ENCODE measurements at places on chromosomes 12 and 14.

- DNase-seq, result no peak
Observed at GRCh38 chr12:117472983-117473382, 111.6 kb upstream of the NOS1 start.

GRCh38 chr14:55238019-55238680, 33.1 kb upstream of the FBXO34 start:
- no peak for DNase-seq

DNA sequence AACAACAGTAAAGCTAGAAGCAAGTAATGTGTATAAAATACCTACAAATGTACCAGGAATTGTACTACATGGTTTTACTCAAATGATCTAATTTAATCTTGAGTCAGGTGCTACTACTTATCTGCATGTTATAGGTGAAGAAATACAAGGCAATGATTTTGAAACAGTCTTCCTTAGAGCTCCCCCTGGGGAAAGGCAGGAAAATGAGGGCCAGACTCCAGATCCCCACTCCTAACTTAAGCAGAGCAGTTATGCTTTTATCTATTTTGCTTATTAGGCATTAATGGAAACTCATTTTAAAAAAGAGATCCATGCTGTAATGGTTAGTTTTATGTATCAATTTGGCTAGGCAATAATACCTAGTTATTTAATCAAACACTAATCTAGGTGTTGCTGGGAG, 109.3 kb upstream of the CPSF6 start:
- no peak for DNase-seq

DNA sequence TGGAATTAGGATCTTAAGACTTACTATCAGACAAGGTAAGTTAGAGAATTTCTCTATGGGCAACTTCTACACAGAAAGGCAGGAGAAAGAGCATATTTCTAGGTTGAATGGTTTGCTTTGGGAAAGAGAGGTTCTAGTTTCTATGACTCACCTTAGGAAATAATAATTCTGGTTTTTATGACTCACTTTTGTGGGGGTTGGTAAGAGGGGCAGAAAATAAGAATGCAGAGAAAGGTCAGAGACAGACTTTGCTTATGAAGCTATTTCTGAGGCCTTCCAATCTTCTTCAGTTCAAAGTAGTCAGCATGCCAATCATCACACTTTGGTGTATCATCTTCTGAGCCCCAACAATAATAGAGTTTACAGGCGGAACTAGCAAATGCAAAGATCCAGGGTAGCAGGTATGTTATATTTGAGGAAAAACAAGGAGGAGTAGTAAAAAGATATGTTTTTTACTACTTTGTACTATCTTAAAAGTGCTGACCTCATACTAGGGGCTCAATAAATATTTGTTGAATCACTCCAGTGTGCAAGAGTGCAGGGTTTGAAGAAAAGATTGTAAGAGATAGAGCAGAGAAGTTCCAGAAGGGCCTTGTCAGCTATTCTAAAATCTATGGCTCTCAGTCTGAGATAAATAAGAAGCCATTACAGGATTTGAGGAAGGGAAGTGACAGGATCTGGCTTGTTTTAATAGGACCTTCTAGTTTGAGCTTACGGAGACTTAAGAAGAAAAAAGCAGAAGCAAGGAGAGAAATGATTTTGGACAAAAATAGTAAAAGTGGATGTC, 56.7 kb upstream of the LRFN5 start:
- DNase-seq, result peak; percentile 47

DNA sequence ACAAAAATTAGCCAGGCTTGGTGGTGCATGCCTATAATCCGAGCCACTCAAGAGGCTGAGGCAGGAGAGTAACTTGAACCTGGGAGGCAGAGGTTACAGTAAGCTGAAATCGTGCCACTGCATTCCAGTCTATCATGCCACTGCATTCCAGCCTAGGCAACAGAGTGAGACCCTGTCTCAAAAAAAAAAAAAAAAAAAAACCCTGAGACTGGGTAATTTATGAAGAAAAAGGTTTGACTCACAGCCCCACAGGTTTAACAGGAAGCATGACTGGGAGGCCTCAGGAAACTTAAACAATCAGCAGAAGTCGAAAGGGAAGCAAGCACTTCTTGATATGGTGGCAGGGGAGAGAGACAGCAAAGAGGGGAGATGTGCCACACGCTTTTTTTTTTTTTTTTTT, 123.2 kb downstream of the GXYLT1 start:
- DNase-seq, result no peak

DNA sequence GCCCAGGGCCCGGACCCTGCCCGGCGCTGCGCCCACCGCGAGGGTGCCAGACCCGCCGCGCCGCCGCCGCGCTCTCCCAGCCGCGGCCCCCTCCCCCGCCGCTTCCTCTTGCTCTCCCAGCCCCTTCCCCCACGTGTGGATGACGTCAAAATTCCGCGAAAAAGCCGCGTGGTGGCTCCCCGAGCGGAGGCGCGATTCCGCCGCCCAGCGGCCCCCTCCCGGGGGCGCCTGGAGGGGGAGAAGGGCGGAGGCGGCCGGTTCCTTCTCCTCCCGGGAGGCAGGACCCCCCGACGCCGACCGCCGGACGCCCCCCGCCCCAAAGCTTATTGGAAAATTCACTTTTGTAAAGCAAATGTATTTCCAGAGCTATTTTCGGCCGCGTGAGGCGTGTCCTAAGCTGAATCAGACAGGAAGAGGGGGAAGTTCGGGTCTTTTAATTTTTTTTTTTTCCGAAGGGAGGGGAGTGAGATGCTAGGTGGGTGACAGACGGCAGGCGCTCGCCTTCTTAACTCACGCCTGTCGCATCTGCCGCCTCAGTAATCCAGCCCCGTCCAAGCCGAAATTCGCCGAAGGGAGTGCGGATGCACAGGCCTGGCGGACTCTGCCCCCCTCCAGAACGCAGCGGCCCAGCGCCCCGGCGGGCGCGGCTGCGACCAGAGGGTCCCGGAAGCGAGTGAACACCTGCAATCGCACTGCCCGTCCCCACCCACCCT, 4.1 kb upstream of the CCND2 start:
- DNase-seq, result peak; percentile 42

- no peak for DNase-seq
Observed at GRCh38 chr14:53127832-53128231, 25.3 kb downstream of the DDHD1 start.

DNA sequence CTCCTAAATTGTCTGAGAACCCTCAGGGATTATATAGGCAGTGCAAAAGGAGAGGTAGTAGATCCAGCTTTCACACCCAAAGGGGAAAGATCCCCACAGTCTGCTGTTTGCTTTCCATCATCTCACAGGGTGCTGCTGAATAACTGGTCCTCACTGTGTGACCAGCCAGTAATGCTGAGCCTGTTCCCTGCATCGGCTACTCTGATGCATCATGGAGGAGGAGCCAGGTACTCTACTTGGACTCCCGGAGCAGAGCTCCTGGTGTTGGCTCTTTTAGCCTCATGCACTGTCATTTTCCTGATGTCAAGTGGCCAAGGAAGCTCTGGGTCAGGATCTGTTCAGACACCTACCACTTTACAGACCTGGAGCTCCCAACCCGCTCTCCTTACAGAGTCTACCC, 127.4 kb upstream of the ATF1 start:
- DNase-seq, result no peak

DNA sequence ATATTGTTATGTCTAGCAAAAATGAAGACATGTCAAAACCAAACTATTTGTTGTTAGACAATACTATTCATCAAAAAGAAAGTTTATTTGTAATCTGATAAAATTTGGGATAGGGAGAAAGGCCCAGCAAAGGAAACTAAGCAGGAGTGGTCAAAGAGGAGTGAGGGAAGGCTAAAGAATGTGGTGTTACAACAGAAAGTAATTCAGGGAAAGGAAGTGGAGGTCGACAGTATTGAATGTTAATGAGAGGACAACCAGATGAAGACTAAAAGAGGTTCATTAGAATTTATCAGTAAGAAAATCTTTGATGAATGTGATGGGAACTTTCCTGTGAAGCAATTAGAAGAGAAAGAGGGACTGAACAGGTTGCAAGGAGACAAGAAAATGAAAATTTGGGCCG, 33.9 kb downstream of the PLCZ1 start:
- DNase-seq, result no peak

DNA sequence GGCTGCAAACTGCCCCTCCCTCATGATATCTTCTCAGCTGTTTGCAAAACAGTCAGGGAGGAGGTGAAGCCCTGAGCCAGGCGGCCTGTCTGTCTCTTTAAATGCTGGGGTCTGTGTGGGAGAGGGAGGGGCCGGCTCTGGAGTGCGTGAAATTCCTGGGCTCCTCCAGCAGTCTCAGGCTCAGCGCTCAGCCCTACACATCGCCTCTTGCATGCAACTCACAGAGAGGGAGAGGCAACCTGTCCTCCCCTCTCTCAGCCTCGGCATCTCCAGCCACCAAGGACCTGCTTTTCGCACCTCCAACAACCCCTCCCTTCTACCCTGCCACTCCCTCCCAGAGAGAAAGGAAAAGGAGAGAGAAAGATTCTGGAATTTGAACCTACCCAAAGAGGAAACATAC, at the start of gene NRXN3:
Gene NRXN3 (plus strand): TSS at position 171 of the 400 bp plus-strand sequence. CDS start 72,721 bp downstream, outside the sequence.
- no peak for DNase-seq

DNA sequence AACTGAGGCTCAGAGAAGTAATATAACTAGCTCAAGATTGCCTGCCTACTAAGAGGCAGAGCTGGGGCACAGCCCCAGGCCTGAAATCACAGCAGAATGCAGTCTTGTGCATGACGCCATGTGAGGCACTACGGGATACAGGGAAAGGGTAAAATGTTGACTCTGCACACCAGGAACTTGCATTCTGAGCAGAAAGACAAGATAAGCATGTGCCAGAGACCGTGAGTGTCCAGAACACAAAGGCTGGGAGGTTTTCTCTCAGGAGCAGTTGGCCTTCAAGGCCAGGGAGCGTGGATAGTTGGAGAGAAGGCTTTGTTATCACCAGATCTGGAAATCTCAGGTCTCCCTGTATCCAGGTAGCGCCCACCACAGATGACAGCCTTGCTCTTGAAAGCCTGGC, 23.2 kb upstream of the MLEC start:
- DNase-seq, result no peak

- no peak for DNase-seq
Observed at GRCh38 chr14:98093111-98093510, 1178.9 kb downstream of the BCL11B start.

GRCh38 chr12:40142001-40142744, 36.3 kb upstream of the SLC2A13 start:
- no peak for DNase-seq

DNA sequence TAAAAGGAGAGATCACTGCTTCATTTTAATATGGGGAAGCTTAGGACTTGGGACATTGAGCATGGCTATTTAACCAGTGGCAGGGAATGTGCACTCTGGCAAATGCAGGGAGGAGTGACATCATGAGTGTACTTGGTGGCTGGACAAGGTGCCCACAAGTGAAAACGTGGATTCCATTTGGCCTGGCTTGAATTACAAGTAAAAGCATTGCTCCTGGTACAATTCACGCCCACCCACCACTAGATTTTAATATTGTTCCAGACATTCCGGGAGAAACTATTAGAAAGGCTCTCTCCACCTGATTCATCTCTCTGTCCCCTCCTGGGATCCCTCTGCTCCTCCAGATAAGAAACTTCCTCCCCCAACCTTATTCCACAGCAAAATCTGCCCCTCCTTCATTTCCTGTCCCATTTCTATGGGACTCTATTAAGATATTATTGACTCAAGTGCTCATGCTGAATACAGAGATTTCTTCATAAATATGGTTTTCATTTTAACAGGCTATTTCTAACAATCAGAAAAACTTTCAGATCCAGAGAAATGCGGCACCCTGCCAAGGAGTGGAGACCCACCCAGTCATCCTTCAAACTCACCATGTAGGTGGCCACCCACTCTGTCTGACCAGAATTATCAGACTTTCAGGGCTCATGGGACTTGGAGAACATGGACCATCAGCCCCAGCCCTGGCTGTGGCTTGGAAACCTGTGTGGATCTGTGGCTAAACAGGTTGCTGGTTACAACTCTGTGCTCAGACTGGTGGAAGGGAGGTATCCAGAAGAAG, 43.2 kb downstream of the SSPN start:
- DNase-seq, result no peak

DNA sequence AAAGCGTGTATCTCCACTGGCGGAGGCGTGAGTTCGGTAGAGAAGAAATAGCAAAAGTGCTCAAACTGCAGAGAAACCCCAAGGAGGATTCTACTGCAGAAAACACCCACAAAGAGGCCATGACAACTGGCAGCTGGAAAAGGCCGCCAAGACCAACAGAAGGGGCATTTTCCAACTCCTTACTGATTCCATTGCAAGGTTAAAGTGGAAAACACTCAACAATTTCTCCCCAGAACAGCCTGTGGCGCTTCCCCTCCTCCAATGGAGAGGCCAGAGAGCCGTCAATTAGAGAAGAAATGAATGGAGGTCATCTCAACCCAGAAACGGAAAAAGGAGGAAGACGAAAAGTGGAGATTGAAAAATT, 618 bp upstream of the ANKRD52 start:
- DNase-seq, result no peak

DNA sequence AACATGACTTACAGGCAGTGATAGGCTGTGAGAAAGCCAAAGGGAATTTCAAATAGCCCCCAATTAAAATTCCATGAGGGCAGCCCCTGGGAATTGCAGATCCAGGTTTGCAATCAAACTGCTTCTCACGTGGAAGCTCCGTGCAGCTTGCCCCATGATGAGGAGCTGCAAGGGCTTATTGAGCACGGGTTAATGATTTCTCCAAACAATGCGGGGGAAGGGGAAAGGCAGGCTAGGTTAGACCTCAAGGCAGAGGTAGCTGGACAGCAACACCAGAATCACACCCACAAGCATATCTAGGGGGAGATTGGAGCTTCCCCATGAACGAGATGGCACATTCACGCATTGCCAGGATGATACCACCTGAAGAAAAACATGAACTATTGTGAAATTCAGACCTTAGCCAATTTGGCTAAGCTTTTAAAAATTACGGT, 5.0 kb upstream of the DUSP6 start:
- DNase-seq, result no peak

All from fibroblast of skin of left quadriceps (primary cell).